Placental pericyte (primary cell): ENCODE measurements at places on chromosomes 7 and 10. TPM values are rescaled to one million over a fixed set of nuclear protein-coding genes. Genes with fewer than 3 reads are reported as not detected.

Gene CPN1
- not detected in 2 replicates for total RNA-seq

Gene C7orf33
- total RNA-seq: not detected in 2 replicates

Gene PTPRE
- 12.9 and 21.6 TPM in 2 replicates for total RNA-seq

Gene CACNB2
- total RNA-seq: under 0.01 and 0.14 TPM in 2 replicates

Gene ACTR3C
- total RNA-seq: 2.0 TPM in 2 replicates

Gene ADARB2
- total RNA-seq: not detected in 2 replicates

Gene CALML3
- total RNA-seq: not detected in 2 replicates

Gene GPR85
- total RNA-seq: 0.44 and 1.0 TPM in 2 replicates

Gene NPC1L1
- total RNA-seq: under 0.01 TPM in 1 of 2 replicates, not detected in the other

Gene STEAP4
- total RNA-seq: under 0.01 and 0.14 TPM in 2 replicates

Gene KCP
- 0.14 and 0.44 TPM in 2 replicates for total RNA-seq

Gene AGAP3
- total RNA-seq: 79.2 and 89.7 TPM in 2 replicates
